ENCODE measurements at places on chromosomes 1 and 21. TPM values are rescaled to one million over a fixed set of nuclear protein-coding genes. Genes with fewer than 3 reads are reported as not detected.

- DNase-seq: no peak
Observed at GRCh38 chr1:85623061-85623471, 42.5 kb downstream of the CCN1 start.

GRCh38 chr21:33403128-33403785 lies at the start of gene IFNGR2:
IFNGR2 (plus strand) TSS chr21:33403413; CDS start chr21:33403544, 131 bp downstream.
- peak; percentile 81 for DNase-seq

- no peak for DNase-seq
Observed at GRCh38 chr1:44693159-44693558, 18.6 kb downstream of the ARMH1 start.

DNA sequence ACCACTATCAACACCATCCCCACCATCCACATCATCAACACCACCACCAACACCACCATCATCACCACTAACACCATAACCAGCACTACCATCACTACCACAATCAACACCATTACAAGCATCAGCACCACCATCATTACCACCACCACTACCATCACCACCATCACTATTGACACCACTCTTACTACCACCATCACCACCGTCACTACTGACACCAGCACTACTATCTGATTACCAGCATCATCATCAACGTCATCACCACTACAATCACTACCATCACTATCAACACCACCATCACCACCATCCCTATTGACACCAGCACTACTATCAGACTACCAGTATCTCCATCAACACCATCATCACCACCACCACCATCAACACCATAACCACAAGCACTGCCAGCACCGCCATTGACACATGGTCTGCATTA lies 106.1 kb upstream of the RUNX3 start:
- DNase-seq: no peak

GRCh38 chr21:42234464-42235241 lies 15.7 kb downstream of the ABCG1 start:
- peak; percentile 93 for DNase-seq

DNA sequence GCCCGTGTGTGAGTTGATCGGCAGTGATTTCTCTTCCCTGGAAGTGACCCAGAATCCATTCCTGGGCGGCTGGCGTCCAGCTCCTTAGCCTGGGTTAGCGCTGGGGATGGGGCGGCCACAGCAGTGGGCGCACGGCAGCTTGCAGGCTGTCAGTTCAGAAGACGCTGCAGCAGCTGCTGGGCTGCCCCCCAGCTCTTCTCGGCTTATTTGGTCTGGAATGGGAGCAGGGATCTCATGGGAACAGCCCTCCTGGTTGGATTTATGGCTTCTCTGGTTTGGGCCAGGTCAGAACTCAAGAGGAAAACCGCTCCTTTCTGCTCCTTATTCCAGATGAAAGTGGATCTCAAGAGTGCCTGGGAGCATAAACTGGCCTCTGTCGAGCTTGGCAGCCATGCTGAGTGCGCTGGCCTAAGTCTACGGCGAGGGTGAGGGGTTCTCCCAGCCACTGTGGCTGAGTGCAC lies 148.2 kb downstream of the PRDM16 start:
- no peak for DNase-seq

GRCh38 chr1:201229095-201229494 lies 38.5 kb downstream of the IGFN1 start:
- DNase-seq: no peak

GRCh38 chr21:26055841-26056264 lies 114.7 kb downstream of the APP start:
- no peak for DNase-seq

GRCh38 chr1:205343431-205344065 lies 13.2 kb downstream of the KLHDC8A start:
- peak; percentile 65 for DNase-seq

DNA sequence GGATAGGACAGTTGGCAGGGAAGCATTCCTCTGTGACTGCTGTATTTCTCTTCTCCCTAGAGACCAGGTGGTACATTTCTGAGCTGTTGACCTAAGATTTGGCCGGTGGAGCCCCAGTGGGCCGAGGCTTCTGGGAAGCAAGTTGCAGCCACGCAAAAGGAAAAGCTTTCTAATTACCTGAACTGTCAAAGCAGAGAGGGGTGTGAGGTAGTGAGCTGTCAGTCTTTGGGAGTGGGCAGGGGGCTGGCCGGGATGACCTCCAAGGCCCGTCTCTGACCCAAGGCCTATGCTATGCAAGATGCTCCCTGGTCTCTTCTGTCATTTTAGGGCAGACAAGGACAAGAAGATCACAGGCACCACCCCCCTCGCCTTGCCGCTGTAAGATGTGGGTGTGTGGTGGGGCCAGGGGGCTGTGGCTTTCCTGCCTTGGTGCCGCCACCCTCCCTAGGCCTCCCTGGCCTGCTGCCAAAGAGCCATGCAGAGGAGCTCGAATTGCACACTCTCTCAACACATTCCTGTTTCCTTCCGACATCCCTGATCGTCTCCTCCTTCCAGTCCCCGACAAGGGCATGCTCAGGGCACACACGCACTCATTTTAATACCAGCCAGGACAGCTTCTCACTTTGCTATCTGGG lies 7.7 kb downstream of the PADI1 start:
- peak; percentile 88 for DNase-seq

- DNase-seq: no peak
Observed at GRCh38 chr1:28632560-28632959, 10.3 kb downstream of the TAF12 start.

GRCh38 chr1:235455097-235455496 lies 49.2 kb downstream of the B3GALNT2 start:
- DNase-seq: no peak

- DNase-seq: no peak
Observed at GRCh38 chr1:231930257-231930947, 303.8 kb downstream of the DISC1 start.

DNA sequence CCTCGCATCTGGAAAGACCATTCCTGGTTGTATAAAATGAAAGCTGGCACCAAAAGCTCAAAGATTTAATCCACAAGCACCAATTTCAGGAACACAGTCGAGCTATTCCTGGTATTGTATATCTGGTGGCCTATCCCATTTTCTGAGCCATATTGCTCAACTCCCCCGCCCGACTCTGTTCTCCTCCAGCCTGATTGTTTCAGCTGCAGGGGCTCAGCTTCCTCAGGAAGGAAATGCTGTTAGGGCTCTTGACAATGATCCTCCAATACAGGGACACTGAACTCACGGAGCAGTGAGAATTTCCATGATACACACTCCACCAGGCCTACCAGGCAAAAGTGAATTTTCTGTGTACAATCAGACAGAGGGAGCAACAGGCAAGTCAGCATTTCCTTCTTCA lies 16.9 kb upstream of the TDRD10 start:
- no peak for DNase-seq

DNA sequence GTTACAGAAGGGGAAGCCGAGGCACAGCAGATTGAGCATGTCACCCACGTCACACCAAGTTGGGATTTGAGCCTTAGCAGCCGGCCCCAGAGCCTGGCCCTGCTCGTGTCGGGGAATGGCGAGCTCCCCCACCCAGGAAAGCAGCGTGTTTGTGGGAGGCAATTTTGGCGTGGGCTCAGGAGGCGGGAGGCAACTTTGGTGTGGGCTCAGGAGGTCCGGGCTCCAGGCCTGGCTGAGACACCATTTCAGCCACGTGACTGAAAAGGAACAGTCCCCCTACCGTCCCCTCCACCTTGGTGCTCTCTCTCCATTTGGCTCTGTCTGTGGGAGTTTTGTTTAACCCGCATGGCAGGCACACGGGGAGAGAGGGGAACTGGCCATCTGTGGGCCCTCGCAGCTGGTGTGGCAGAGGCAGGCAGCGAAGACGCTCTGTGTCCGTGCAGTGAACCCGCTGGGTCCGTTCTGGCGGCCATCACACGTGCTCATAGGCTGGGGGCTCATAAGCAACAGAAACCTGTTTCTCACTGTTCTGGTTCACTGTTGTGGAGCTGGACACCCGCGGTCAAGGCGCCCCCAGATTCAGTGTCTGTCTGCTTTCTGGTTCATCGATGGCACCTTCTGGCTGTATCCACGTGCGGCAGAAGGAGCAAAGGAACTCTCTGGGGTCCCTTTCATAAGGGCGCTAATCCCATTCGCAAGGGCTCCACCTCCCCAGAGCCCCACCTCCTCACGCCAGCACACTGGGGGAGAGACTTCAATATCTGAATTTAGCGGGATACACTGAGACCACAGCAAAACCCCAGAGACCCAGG lies 110.2 kb downstream of the CRYAA start:
- no peak for DNase-seq

GRCh38 chr1:172746091-172746949 lies 87.4 kb downstream of the FASLG start:
- DNase-seq: peak; percentile 70

- DNase-seq: no peak
Observed at GRCh38 chr21:17455028-17455353, 57.9 kb upstream of the CXADR start.

DNA sequence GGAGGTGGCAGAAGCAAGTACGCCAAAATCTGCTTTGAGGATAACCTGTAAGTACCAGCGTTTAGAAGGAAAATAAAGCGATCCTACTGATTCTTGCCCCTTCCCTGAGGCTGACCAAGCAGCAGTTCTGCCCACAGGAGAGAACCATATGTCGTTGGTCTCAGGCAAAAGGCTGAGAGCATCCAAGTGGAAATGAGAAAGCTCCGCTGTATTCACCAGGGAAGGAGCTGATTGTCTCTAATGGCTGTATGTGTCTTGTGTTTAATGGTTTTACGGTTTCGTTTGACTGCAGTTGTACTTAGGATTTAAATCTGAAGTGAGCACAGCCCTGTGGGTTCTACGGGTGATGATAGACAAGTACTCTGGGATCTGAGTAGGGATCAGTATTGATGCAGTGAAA lies 21.9 kb downstream of the FAM3B start:
- DNase-seq: no peak

DNA sequence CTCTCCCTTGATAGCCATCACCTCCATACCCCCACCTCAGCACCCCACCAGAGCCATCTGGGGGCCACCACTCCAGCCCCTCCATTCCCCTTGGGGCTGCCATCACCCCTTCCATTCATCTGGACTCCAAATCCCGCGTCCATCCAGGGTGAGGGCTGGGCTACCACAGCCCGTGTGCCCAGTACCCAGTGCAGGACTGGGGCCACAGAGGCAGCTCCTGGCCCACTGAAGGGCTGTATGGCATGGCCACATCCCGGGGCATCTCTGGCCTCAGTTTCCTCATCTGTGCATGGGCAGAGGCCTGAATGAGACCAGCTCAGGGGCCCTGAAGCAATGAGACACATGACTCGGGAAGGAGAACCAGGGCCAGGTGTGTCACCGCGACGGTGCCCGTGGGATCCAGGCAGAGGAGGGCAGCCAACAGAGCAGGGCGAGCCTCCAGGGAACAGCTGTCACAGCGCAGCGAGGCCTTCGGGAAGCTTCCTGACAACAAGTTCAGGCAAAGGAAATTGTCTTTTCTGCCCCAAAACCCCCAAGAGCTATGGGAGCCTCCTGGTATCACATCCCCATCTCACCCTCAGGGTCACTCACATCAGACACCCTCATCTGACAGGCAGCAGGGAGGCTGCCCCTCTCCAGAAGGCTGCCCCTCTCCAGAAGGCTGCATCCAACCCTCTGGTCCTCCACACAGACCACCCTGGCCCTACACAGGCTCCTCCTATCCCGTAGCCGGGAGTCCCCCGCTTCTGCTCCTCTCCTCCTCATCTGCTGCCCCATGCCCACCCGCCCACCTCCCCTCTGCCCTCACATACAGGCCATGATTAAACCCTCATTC lies 76.3 kb downstream of the MEGF6 start:
- no peak for DNase-seq

- DNase-seq: no peak
Observed at GRCh38 chr1:9827558-9828185, 3.9 kb upstream of the CLSTN1 start.

DNA sequence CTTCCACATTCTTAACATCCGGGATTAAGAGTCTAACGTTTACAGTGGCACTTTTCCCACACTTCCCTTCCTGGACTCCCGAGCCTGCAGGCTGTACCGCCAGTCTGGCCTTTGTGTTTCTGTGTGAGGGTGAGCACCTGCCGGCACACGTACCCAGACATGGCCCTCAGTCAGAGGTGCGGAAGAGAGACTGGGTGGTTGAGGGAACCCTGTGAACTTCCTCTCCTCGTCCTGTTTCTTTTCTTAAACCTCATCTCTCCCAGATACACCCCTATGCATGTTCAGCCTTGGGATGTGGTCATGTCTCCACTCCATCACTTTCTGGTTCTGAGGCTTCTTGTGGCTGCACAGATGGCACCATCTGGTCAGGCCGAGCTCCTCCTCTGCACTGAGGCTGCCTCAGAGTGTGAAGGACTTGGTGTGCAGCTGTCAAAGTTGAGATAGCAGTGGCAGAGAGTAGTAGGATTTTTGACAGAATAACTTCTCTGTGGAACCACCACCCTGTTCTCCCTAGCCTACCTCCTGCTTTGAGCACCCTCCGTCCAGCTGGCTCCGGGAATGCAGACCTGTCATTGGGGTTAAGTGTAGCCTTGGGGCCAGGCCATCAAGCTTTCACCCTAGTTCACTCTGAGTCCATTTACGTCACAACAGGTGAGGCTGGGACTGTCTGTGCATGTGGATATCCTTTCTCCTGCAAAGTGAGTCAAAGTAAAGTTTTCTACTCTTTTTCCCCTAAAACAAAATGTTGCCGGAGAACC lies 31.4 kb downstream of the VASH2 start:
- DNase-seq: no peak

DNA sequence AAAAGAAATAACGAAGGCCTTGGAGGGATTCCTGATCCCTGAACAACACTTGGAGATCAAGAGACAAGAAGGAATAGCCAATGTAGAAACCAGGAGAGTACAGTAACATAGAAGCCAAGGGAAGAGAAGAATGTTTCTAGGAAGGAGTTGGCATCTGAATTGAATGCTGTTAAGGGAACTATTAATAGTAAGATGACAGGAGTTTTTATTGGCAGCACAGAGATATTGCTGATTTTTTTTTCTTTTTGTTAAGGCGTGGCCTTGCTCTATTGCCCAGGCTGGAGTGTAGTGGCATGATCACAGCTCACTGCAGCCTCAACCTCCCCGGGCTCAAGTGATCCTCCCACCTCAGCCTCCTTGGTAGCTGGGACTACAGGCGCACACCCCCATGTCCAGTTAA lies 9.6 kb upstream of the SFT2D2 start:
- no peak for DNase-seq

The DAB1 gene
- polyA plus RNA-seq: 19.5 TPM

The MIXL1 gene
- 2.2 TPM for polyA plus RNA-seq

The TAF1A gene
- 3.0 TPM for polyA plus RNA-seq

The ITGB2 gene
- polyA plus RNA-seq: 4.2 TPM
